Renal cortex interstitium (tissue), 15 donors: ENCODE measurements at places on chromosomes 3 and 15. TPM values are rescaled to one million over a fixed set of nuclear protein-coding genes. Genes with fewer than 3 reads are reported as not detected.

DNA sequence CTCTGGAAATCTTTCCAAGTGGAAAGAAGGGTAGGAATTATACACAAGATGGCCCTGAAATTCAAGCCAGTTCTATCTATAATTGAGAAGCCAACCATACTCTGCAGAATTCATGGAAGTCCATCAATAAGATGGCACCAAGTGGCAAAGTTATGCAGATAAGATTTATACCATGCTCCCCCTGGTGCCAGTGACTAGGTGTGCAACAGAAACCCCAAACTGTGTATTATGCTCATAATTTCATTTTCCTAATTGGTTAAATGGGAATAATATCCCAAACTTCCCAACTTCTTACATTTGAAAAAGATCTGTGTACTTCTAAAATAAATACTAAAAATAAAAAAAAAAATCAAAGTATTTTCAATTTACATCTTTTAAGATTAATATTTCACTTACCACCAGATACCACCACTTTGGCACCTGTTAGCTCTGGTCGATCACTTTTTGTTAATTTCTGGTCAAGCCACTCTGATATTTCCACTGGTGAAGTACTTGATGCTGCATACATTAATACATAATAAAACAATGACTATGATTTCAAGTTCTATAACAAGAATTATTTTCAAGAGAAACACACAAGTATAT lies 25.9 kb downstream of the ETFA start:
- no peak for DNase-seq

DNA sequence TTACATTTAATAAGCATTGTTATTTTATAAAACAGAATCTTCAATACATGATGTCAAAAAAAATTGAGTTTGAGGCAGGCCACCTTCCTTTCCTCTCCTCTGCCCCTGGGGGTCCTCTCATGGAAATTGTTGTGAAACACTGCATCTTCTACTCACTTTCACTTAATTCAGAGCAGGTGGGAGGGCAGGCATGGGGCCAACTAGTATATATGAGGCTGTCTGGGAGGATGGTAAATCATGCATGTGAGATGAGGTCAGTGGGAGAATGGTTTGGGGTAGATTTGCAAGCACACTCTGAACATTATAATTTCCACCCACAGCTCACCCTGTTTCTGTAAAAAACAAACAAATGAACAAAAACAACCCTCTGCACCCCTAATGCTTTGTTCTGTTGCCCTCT lies 10.4 kb upstream of the CCDC14 start:
- DNase-seq, result no peak

- no peak for DNase-seq
These were observed 33.5 kb upstream of the CSPG5 start for GRCh38 chr3:47612178-47612577.

The AADAC gene
- polyA plus RNA-seq, result 0.09 TPM

The PP2D1 gene
- 0.59 TPM for polyA plus RNA-seq

GRCh38 chr15:42134617-42135245 lies 21.7 kb downstream of the PLA2G4F start:
- DNase-seq, result no peak

DNA sequence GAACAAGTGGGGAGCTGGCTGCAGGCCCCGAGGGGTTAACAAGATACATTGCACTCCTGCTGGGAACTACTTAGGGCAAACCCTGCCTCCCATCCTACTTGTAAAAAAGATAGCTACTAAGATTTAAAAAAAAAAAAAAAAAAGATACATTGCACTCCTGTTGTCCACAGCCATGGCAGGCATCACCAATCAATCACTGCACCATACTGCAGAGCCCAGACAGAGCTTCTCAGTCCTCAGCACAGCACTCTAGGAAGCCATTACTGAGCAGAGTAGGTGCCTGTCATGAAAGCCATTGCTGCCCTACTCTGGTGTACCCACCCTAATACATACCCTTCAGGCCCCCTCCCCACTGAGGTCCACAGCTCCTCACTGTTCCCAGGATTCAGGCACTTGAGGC lies 64.8 kb downstream of the RASGRF1 start:
- no peak for DNase-seq

- no peak for DNase-seq
These were observed 27.6 kb upstream of the GPR171 start for GRCh38 chr3:151230646-151231045.
